ENCODE measurements at places on chromosomes 12 and 14.

DNA sequence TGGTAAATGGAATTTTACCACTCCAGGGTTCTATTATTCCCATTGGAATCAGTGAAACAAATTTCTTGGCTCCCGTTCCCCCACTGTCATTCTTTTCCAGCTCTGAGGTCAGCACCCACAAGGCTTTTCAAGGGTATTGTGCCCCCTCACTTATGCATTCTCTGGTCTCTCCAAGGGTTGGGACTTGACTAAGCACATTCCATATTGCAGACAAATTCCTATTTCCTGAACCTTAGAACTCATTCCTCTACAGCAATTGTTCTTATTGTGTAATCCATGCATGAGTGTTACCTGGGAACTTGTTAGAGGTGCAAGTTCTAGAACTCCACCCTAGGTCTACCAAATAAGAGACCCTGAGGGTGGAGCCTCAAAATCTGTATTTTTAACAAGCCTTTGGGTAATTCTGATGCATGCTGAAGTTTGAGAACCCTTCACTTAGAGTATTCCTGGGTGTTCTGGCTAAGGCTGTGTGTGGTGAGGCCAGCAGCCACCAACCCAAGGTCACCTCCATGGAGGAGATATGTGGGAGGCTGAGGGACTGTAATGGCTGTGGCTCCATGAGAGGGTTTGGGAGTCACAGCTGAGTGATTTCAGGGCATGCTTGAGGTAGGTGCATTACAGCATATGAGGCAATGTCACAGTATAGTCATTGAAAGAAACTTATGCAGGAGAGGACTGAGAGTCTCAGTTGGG, 150.9 kb downstream of the TTC6 start:
- no peak for DNase-seq

- DNase-seq: no peak
Observed at GRCh38 chr14:71595441-71595840, 336.8 kb upstream of the RGS6 start.

DNA sequence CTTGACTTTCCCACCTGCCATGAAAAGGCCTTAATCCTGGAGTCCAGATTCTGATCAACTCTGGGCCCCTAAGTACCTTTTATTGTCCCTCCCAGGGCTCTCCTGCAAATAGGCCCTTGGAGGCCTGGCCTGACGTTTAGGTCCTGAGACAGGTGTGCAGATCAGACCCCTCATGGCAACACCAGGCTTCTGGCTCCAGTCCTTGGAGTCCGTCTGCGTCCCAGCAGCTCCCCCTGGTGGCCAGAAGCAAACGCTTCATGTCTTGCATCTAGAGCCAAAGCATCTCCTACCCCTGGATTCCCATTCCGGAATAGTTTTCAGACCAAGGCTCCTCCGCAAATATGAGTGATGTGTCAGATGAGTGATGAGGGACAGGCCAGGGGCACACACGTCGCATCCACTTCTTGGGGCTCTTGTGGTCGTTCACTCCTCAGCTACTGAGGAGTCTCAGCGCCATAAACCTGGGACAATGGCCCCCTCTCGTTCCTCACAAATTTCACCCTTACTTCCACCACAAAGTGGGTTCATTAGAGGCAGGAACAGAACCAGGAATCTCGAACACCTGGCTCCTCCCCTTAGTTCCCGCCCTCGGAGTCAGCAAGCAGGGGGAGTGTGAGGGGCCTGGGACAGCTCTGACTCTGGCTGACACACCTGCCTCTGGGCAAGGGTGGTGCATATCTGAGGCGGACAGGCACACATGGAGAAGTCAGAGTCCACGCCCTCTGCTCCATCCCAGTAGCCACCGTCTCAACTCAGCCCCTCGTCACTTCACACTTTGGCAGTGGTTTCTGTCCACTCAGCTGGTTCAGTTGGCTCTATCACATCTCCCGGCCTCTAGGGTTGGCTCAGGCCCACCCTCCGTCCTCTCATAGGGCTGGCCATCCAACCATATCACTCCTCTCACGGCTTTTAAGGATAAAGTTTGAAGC, 77.9 kb upstream of the PWP1 start:
- DNase-seq: peak; percentile 55

DNA sequence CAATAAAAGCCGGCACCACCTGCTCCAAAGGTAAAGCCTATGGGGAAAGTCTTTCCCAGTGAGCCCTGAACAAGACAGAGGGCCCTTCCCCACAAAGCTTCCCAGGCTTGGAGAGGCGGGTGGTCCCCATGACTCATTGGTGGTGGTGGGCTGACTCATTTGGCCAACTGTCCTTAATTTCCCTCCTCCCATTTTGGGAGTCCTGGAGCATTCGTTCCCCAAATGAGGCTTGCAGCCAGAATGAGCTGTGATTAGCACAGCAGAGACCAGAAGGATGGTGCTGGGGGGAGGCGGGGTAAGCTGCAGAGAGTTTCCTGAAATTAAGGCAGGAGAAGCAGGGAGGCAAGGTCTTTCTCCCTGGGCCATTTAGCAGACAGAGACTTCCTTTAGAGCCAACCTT, 241.7 kb downstream of the DPF3 start:
- no peak for DNase-seq

DNA sequence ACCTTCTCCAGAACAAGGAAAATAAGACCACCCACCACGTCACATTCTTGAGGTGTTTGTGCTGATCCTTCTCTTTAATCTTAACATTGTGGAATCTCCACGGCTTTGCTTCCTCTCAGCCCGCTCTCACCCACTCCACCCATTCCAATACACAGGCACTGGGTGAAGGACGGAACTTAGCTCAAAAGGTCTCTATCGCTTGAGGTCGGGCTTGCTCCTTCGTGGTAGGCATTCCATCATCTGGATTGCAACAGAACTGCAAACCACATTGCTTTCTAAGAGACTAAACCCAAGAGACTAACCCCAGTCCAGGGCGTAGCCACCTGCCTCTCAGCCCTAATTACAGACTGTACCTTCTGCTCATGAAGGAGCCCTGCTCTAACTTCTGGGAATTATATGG, 24.0 kb upstream of the MDM2 start:
- no peak for DNase-seq

DNA sequence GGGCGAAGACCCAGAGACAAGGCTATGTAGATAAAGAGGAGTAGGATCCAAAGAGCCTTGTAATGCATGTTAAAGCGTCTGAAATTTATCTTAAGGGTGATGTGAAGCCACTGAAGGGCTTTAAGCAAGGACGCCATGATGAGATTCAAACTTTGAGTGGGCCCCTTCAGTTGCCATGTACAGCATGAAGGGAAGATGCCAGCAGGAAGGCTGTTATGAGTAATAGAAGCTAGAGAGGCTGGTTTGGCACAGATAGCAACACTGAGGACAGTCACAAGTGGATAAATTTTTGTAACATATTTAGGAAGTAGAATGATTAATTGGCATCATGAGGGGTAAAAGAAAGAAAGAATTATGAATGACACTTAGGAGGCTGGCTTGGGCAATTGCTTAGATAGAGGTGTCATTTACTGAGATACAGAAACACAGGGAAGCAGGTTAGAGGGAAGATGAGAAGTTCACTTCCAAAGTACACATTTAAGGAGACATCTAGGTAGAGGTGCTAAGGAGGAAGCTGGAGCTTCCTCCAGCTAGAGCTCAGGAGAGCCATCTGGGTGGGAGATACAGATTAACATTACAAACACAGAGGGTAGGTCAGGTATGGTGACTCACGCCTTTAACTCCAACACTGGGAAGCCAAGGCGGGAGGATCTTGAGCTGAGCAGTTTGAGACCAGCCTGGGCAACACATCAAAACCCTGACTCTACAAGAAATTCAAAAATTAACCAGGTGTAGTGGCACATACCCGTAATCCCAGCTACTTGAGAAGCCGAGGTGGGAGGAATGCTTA, 13.7 kb downstream of the ATG2B start:
- no peak for DNase-seq

DNA sequence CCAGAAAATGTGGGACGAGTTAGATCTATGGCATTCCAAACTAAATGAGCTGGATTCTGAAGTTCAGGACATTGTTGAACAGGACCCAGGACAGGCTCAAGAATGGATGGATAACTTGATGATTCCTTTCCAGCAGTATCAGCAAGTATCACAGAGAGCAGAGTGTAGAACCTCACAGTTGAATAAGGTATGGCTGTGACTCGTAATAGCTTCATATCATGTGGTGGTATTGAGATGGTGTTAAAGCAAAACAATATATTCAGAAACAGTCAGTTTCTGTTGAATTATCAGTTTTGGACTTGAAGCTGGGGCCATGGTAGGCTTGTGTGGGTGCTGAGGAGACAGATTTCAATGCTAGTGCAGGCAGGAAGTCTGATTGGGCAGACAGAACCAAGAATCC, 213.7 kb downstream of the ESR2 start:
- no peak for DNase-seq

DNA sequence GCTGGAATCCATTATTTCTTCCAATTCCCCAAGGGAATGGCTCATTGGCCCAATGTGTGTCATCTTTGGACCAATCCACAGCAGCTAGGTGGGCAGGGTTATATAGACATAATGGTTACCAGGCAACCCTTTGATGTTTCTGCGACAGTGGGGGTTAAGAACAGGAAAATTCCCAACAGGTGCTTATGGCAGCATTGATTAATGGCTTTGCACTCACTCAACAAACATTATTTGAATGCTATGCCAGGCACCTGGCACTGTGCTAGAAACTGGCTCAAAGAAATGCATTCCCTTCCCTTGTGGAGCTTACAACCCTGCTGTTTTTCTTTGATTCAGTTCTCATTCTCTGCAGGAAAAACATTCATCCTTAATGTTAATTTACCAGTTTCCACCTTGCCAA, 1221.0 kb downstream of the AACS start:
- DNase-seq: no peak

- DNase-seq: no peak
Observed at GRCh38 chr12:106310687-106311086, 8.2 kb downstream of the TCP11L2 start.
